D341Med (cell line): ENCODE measurements at places on chromosomes 1 and 21.

- DNase-seq = no peak
Observed at GRCh38 chr21:45364468-45365185, 40.3 kb upstream of the COL18A1 start.

GRCh38 chr1:115642168-115643072, 650 bp downstream of the VANGL1 start:
- peak; percentile 75 for DNase-seq

DNA sequence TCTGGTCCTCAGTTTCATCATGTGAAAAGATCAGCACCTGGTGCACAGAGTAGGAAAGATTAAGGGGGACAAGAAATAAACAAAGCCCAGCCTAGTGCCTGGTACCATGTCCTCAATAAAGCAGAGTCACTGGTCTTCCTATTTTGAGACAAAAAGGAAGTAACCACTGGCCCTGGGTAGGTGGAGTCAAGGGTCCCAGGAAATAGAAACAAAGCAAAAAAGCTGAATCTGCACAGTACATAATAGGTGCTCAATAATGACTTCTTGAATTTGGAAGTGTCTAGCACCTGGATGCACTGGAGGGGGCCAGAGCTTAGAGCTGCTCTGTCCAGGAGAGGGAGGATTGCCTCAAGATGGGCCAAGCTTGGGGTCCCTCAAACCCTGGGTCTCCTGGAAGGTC, 1.9 kb upstream of the EPHB2 start:
- no peak for DNase-seq

- no peak for DNase-seq
Observed at GRCh38 chr1:165686971-165687433, 11.4 kb downstream of the ALDH9A1 start.

- DNase-seq = peak; percentile 67
Observed at GRCh38 chr1:161119092-161119903, 1.4 kb downstream of the NIT1 start.

- DNase-seq = no peak
Observed at GRCh38 chr1:77303387-77303786, 21.6 kb downstream of the AK5 start.

- peak; percentile 11 for DNase-seq
Observed at GRCh38 chr1:97743129-97743528, 177.7 kb downstream of the DPYD start.

GRCh38 chr1:247448107-247448791, 9.7 kb downstream of the OR2B11 start:
- DNase-seq = no peak

DNA sequence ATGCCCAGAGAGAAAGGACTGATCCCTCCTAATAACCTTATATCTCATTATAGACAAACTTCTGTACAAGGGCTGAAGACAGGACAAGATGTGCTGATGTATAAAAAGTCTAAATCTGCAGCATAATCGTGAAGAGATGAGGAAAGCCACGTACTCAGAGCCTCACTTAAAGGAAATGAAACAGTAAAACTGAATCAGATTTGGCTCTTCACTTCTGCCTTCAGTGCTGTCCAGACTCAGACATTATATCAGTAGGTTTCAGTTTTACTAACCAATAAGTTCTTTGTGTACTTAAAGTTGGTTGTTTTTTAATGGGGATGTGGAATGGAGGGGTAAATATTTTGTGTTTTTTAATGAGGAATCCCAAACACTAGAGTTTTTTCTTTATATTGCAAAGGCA, 45.3 kb upstream of the RGS1 start:
- no peak for DNase-seq

- no peak for DNase-seq
Observed at GRCh38 chr1:160807738-160808137, 11.8 kb downstream of the LY9 start.

GRCh38 chr1:150537732-150538684, 11.2 kb upstream of the ADAMTSL4 start:
- peak; percentile 31 for DNase-seq

GRCh38 chr1:207191776-207192175, 87.7 kb downstream of the C4BPA start:
- DNase-seq = no peak

- DNase-seq = no peak
Observed at GRCh38 chr21:41751611-41752011, 15.2 kb downstream of the RIPK4 start.

GRCh38 chr1:47650205-47650604, 212.4 kb downstream of the FOXD2 start:
- DNase-seq = no peak

- no peak for DNase-seq
Observed at GRCh38 chr1:179318491-179318890, 24.9 kb downstream of the SOAT1 start.

DNA sequence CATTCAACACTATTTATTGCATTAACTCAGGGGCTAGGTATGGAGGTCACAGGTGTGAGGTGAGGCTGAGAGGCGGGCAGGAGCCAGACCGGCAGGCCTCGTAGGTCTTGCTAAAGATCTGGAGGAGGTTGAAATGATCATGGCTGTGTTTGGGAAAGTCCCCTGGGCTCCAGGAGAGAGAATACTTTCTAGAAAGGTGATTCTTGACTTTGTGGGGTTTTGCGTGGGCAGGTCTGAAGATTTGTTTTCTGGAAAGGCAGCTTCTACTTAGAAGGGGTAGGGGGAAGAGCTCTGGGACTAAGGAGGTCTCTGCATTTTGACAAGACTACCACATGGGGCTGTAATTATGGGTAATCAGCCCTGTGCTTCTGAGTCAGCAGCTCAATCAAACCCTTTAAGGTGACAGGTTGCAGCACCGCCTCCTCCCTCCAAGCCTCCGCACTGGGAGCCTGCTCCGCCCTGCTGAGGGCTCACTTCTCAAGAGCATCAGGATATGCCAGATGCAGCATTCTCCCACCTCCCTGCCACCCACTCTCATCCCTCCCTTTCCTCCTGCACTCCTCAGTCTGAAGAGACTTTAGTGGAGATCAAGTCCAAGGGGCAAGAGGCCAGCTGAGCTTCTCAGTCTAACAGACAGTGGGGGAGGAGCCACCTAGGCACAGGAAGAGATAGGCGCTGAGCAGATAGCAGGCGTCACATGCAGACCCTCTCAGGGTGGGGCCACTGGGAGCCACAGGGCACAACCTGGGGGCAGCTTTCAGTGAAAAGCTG, 30.5 kb downstream of the SLC30A1 start:
- DNase-seq = peak; percentile 29

- no peak for DNase-seq
Observed at GRCh38 chr1:116390195-116390594, 17.2 kb downstream of the ATP1A1 start.

DNA sequence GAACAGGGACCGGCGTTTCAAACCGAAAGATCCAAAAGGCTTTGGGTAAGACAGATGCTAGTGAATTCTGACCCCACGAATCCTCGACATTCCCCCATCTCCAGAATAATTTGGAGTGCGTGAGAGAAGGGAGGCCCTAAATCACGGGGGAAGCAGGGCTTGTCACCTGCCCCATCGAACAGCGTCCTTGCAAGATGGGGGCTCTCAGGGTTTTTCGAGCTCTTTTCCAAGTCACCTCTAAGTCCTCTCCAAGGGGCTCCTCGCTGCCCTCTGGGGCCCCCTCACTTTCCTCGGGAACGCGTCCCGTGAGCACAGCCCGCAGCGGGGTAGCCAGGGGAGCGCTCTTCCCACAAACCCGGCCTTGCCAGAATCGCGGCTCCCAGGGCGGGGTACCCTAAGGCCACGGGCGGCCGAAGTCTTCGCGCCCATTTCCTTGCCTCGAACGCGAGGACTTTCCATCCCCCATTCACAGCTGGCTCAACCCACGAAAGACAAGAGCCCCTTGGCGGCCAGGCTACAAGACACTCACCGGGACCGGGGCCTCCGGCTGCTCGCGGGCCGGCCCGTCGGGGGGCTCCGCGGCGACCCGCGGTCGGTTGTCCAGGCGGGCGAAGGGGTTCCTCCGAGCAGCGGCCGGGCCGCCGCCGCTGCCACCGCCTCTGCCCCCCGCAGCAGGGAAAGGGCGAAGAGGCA, 546 bp downstream of the DONSON start:
- peak; percentile 61 for DNase-seq

DNA sequence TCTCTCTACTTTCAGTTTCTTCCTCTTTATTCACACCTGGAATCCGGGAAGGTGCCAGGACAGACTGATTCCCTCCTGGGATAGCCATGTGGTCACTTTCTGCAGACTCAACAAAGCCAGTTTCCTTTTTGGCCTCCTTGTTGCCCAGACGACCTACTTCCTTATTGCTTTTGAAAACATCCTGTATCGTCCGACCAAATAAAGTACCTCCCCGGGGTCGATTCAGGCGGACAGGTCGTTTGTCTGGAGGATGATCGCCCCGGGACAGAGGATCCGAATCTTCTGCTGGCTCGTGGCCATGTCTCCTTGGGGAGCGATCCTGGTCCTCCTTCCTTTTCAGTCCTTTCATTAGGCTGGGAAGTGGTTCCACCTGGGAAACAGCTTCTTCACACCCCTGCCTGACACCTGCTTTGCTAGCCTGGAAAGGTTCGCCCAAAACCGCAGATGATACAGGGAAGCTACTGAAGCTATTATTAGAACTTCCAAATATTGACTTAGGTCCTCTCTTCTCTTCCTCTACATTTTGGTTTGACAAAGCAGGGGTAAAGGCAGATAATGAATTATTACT, 1.2 kb downstream of the MCM3AP start:
- no peak for DNase-seq

GRCh38 chr1:94025383-94026340, 95.3 kb downstream of the ABCA4 start:
- peak; percentile 64 for DNase-seq

GRCh38 chr1:223652436-223652941, 13.0 kb downstream of the CAPN8 start:
- no peak for DNase-seq

DNA sequence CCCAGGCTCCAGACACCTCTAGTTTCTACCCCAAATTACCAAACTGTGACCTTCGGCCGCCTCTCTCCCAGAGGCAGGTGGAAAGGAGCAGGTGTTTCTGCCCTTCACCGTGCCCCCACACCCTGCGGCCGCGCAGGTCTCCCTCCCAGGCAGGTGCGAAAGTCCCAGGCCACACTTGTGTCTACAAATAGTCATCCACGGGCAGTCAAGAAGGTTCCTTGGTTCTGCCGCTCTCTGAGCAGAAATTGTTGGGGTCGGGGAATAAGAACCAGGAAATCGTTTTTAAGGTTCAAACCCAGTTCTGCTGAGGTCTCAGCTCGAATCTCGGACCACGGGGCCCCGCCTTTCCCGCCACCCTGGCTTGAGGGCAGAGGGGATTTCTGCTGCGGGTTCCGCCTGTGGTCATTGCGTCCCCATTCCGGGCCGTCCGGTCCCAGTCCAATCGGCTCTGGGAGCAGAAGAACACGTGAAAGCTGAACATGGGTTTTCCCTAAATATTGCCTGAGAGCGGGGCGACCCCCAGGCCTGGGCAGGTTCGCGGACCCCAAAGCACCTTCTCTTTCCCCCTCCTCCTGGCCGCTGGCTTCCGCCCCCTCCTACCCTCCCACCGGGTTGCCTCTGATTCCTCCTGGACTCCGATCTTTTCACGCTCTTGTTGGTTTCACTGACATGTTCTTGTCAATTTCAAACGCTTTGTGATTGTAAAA, 1.2 kb upstream of the ATF3 start:
- no peak for DNase-seq

DNA sequence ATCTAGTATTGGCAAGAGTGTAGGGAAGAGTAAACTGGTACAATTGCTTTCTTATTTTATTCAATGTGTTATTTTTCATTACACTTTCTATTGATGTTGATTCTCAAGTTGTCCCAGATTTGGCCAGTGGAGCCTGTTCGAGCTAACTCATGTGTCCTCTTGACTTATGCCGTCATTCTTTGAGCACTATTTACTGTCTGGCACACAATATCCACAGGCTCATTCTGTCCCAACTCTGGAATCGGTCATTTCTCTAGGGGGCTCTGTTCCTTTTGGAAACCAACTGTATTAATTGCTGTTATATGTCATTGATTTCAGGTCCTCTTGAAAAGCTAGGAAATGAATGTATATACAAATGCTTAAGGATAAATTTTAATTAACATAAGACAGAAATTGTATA, 22.4 kb upstream of the SFPQ start:
- no peak for DNase-seq

DNA sequence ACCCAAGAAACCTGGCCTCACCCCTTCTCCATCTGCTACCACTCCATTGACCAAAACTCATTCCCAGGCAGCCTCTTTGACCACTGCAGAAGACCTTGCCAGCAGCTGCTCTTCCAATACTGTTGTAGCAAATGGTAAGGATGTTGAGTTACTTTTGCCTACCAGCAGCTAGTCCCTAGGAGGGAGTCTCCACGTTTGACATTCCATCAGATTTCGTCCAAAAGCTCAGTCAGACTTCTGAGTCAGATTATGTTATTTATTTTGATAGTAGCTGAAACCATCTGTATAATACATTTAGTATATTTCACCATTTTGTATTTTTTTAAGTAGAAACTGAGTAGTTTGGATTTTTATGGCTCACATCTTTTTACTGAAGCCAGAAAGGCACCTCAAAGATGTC, 51.5 kb upstream of the WNT2B start:
- no peak for DNase-seq

DNA sequence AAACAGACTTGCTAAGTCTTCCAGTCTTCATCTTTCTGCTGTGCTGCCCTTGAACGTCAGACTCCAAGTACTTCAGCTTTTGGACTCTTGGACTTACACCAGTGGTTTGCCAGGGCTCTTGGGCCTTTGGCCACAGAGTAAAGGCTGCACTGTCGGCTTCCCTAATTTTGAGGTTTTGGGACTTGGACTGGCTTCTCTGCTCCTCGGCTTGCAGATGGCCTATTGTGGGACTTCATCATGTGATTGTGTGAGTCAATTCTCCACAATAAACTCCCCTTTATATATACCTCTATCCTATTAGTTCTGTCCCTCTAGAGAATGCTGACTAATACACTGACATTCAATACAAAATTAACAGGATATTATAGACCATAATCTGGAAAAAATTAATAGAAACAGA, 628.1 kb downstream of the PLPP3 start:
- DNase-seq = no peak

GRCh38 chr1:245313576-245313975, 158.8 kb downstream of the KIF26B start:
- DNase-seq = no peak

DNA sequence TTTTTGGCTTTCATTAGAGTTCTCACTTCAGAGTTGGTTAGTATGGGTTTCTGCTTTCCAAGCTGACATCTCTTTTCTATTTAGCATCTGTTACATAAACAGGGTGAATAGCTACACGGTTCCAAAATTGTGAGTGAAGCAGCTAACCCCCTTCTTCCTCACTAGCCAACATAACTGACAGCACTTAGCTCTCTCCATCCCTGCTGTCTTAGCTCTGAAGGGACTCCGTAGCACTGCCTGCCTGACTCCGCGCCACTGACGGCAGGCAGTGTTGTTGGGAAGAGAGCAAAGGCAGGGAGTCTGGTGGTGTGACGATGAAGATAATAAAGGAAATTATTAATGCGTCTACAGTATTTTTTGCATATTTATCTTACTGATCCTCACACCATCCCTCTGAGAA, 247.0 kb downstream of the PTBP2 start:
- DNase-seq = no peak

DNA sequence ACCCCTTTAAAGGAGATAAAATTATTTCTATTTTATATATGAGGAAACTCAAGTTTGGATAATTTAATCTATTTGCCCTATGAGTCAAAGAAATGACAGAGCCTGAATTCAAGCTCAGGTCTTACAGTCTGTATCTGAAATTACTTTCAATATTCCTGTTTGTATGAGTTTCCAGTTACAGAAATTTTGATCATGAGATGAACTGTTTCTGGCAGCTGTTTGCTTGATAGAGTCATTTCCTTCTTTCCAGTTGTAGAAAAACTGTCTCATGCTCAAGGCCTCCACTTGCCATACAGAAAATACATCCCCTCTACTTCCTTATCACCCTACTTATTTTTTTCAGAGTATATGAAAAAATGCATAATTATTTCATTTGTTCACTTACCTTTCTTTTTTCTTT, 87.6 kb downstream of the PTPRC start:
- DNase-seq = no peak
